Stimulated activated naive CD8-positive, alpha-beta T cell treated with anti-CD3 and anti-CD28 coated beads, Interleukin-15, Interleukin-2, amounts not matched to agents 100 U/mL and 50 U/mL, for 24 hours (primary cell): ENCODE measurements at places on chromosomes 2 and 18.
A peak's percentile ranks its signal among the peaks of the same experiment; 100 is the strongest.

DNA sequence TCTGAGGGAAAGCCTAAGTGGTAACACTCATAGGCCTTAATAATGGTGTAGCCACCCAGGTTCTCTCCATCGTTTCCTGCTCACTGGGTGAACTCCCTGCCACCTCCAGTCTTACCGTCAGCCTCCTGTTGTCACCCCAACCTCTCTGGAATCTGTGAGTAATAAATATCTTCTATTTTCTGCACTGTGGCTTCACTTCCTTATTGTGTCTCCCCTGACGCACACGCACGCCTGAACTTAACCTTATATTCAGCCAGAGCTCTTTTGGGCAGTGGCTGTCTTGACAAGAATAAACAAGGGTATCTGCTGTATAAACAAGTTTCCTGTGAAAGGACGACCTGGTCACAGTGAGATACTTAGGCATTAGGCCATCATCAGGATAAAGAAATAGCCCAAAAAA is 467.2 kb downstream of the SPAG16 start:
- DNase-seq = no peak

GRCh38 chr2:9813312-9814128 is 29.8 kb upstream of the TAF1B start:
- DNase-seq = peak; percentile 81

- DNase-seq = no peak
These were observed 57.7 kb downstream of the ARHGEF4 start for GRCh38 chr2:130894326-130894942.

DNA sequence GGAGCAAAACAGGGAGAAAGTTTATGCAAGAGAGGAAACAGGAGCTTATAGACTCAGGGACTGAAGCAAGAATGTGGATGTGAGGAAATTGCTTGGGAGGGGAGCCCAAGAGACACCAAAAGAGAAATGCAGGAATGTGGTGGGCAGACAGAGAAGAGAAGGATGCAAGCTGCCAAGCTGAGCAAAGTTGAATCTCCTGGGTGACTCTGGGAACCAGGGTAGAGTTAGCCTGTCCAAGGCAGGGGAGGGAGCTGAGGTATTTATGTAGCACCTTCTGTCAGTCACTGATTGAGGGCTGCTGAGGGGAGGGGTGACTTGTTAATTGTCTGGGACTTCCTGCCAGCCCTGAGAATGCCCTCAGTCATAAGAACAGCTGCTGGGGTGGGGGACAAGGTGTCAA is 464.3 kb downstream of the NBAS start:
- no peak for DNase-seq

DNA sequence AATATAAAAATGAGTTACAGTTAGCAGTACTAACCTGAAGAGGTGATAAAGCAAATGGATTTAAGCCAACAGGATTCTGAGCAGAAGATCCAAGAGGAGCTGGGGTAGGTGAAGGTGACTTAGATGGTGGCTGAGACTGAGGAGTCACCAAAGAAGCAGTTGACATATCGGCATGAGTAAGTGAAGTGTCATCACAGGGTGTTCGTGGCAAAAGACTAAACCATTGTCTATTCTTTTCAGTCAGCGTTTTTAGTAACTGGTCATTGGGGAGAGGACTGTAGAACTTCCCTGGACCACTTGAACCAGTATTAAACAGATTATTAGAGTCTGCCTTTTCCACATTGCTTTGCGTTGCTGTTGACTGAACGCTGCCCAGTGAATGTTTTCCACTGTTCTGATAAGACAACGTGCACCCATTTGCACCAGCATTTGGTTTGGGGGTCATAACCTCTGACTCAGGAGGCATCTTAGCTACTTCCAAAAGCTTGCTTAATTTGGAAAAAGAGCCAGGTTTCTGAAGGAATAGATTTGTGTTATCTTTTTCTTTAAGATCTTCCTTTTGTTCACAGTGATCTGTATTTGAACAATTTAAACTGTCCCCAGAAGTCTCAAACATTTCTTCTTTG is 63.3 kb upstream of the WDSUB1 start:
- DNase-seq = no peak

- no peak for DNase-seq
These were observed 129.2 kb upstream of the MEIS1 start for GRCh38 chr2:66305718-66306117.

GRCh38 chr2:105431367-105432043 is 32.7 kb upstream of the FHL2 start:
- DNase-seq = no peak

DNA sequence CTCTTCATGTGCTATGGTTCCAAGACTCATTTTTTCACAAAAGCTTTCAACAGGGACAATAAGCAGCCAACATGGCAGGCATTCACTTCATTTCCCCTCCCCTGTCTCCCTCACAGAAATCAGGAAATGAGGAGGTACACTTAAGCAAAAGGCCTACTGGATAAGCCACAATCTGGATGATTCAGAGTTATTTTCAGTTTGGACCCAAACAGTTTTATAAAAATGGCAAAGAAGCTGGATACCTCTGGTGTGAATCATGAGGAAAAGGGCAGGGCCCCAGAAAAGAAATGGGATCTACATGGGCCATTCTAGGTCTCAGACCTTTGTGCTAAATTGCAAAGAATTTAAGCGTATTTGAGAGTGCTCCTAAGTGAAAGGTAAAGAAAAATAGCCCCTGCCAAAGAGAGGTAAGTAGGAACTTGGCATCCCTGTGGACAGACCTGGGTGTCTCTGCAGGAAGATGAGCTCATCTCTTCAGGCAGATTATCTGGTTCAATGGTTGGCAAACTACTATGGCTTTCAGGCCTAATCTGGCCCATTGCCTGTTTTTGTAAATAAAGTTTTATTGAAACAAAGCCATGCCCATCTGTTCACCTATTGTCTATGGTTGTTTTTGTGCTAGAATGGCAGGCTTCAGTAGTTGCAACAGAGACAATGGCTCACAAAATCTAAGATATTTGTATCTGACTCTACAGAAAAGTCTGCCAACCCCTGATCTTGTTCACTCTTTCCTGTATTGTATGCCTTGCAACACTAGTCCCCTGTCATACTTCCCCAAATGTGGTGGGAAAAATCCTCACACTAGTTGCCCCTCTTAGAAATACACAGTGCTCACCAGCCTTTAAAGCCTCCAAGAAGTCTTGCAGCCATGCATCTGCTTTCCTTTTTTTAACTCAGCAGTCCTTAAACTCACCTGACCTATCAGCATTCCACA is 315.0 kb downstream of the ALK start:
- DNase-seq = no peak
